Stimulated activated CD4-positive, alpha-beta T cell treated with anti-CD3 and anti-CD28 coated beads, Interleukin-15, amount 100 ng/mL, for 1 hour (primary cell): ENCODE measurements at places on chromosomes 3 and 15.

- no peak for DNase-seq
These were observed 79.8 kb downstream of the WNT7A start for GRCh38 chr3:13800064-13800463.

GRCh38 chr3:149340310-149340933, 7.0 kb upstream of the TM4SF18 start:
- DNase-seq: no peak

GRCh38 chr3:13025090-13025489, 48.1 kb downstream of the IQSEC1 start:
- no peak for DNase-seq

GRCh38 chr3:28826840-28827239, 454.0 kb upstream of the RBMS3 start:
- no peak for DNase-seq

DNA sequence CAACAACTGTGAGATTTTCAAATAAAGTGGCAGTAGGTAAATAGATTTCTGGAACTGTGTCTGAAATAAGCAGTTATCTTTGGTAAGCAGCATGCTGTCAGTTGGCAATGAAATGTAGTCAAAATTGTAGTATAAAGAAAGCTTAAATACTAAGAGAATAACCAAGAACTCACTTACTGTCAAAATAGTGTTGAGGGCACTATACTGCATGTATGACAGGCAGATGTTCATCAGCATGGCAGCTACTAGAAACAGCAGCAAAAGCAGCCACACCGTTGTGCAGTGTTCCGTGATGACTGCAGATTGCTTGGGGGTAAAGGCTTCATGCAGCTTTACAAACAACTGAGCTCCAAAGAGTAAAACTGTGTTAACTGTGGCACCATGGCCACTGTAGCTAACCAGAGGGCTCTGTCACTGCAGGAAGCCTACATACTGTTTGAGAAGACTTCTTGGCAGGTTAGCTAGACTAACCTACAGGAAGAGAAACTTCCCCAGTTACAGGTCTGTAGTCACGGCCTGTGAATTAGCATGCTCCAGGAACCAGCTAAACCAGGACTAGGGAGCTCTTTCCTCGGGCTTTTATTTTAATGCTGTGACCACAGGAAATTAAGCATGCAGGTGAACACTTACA, 459.7 kb downstream of the TBL1XR1 start:
- no peak for DNase-seq

DNA sequence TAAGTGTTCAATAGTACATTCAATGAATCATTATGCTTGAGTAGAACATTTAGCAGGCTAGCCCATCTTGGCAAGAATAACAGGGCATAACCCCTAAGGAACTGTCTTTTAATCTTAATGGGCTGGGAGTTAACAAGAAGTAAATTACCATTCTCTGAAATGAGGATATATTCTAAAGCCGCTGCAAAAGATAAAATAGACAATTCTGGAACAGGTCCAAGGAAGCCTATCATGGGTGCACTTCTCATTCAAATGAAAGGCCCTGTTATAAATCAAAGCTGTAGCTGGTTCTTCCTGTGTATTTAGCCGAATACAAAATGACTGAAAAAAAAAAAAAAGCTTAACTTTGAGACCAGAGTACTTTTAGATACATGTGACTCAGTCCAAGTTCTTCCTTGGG, 15.6 kb downstream of the MTHFS start:
- no peak for DNase-seq

GRCh38 chr3:94069194-94069813, 6.4 kb downstream of the NSUN3 start:
- no peak for DNase-seq
